Stimulated activated CD4-positive, alpha-beta T cell treated with anti-CD3 and anti-CD28 coated beads, Interleukin-1b, Interleukin-23, amount 100 ng/mL, for 1 hour (primary cell): ENCODE measurements at places on chromosomes 3 and 15.

GRCh38 chr3:7813365-7813764, 688.3 kb upstream of the LMCD1 start:
- DNase-seq, result no peak

DNA sequence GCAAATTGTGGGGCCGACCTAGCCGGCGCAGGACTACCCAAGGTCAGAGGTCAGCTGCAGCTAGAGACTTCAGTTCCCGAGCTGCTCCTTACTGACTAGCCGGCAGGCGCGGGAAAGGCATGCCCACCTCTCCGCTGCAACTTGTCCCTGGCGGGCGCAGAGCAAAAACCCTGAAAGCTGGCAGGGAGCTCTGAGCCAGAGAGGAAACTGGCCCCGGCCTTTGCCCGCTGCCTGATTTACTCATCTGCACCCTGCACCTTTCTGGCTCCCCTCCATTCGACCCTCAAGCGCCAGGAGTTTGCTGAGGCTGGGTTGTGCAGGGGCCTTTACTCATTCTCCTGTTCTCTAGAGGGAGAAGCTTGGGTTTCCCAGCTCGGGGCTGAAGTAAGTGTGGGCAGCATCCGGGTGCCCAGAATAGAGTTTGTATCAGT, 1.5 kb downstream of the ZIC4 start:
- DNase-seq, result no peak

- no peak for DNase-seq
Measured at GRCh38 chr3:73140772-73141442, 79.4 kb downstream of the EBLN2 start.

GRCh38 chr15:40564591-40565332, at the start of gene CCDC32:
CCDC32 (minus strand) TSS chr15:40565042; CDS start chr15:40563015, 2,027 bp downstream.
- DNase-seq, result peak; percentile 85

DNA sequence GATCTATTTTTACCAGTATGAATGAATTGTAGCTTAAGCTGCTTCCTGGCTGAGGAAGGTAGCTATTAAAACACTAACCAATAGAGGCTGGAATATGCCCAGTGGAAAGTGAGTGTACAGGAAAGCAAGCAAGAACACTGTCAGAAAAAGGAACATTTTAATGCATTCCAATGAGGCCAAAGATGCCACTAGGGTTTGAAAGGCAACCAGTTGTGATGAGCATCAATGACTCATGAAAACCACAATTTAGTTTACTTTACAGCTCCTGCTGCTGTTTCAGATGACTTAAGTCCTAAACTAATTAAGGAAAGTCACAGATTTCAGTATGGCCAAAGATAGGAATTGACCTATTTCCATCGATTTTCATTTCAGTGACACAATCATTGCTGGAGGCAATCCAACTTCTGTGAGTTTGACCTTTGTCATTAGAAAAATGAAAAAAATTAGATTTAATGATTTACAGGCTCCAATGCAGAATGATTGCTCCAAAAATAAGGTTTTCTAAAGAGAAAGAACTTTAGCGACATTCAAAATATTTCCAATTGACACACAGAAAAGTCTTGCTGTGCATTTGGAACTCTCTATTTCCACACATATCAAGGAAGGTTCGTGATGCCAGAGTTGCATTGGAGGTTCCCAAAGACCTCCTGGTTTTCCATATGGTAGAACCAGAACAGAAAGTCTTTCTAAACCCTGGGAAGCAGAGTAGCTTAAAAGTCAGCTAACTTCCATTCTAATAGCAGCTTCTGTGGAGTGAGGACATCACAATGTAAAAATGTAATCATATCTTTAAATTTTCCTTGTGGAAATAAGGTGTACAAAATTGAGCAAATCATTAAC, 103.0 kb downstream of the SUCNR1 start:
- no peak for DNase-seq

- no peak for DNase-seq
Measured at GRCh38 chr3:19432669-19433068, 284.4 kb downstream of the KCNH8 start.

- no peak for DNase-seq
Measured at GRCh38 chr3:65664931-65665330, 373.8 kb downstream of the MAGI1 start.

GRCh38 chr3:112463250-112463649, 36.0 kb downstream of the BTLA start:
- DNase-seq, result no peak

GRCh38 chr3:172270557-172271166, 177.6 kb downstream of the GHSR start:
- DNase-seq, result no peak

DNA sequence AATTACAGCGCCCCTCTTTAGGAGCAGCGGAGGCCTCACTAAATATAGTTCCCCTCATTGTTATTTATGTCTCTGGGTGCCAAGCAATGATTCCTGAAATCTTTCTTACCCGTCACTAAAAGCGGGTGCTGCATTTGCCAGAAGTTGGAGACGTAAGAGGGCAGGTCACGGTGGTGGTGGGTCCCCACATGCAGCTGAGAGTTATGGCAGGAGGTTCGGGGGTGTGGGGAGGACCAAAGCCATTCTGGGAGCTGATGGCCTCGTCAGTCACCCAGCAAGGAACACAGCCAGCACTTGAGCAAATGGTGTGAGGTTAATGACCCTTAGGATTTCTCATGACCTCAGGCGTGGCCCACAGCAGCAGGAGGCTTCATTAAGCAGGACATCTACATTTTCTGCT, 129.2 kb downstream of the RAB11A start:
- DNase-seq, result no peak

DNA sequence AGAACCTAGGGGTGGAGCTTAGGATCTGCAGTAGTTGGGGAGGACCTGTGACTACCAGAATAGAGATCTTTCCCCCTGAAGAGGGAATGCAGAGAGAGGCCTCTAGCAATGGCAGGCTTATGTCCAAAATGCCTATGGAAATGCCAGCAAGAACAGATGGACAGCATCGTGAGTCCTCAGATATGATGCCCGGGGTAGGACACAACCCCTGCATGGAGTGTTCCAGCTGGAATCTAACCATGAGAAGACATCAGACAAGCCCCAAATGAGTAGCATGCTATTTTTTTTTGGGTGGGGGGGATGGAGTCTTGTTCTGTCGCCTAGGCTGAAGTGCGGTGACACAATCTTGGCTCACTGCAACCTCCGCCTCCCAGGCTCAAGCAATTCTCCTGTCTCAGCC, 111.5 kb downstream of the ITPR1 start:
- no peak for DNase-seq

DNA sequence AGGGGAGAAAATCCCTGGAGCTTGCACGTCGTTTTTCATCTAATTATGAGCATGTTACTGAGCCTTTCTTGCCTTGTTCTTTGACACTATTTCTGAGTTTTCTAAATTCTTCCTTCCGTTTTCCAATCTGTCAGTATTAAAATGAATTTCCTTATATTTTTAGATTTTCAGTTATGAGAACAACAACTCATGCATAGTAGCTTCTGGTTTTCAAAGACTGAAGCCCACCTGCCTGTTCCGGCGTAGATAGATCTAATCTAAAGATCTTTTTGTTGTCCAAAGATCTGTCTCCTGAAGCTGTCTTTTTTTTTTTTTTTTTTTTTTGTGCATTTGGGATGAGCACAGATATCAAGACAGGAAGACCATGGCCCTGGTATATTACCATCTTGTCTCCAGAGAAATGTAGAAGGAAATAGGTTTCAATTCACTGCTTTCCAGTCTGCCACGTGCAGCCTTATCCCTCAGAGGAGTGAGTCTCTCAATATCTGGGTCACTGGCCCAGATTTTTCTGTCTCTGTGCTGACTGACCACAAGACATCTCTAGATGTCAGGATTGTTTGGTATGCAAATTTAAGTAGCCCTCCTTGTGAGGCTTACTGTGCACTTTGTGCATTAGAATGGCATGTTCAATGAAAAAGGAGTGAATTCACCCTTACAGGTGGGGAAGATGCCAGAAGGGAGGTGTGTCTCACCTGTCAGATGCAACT, 222.3 kb upstream of the TMC3 start:
- no peak for DNase-seq

DNA sequence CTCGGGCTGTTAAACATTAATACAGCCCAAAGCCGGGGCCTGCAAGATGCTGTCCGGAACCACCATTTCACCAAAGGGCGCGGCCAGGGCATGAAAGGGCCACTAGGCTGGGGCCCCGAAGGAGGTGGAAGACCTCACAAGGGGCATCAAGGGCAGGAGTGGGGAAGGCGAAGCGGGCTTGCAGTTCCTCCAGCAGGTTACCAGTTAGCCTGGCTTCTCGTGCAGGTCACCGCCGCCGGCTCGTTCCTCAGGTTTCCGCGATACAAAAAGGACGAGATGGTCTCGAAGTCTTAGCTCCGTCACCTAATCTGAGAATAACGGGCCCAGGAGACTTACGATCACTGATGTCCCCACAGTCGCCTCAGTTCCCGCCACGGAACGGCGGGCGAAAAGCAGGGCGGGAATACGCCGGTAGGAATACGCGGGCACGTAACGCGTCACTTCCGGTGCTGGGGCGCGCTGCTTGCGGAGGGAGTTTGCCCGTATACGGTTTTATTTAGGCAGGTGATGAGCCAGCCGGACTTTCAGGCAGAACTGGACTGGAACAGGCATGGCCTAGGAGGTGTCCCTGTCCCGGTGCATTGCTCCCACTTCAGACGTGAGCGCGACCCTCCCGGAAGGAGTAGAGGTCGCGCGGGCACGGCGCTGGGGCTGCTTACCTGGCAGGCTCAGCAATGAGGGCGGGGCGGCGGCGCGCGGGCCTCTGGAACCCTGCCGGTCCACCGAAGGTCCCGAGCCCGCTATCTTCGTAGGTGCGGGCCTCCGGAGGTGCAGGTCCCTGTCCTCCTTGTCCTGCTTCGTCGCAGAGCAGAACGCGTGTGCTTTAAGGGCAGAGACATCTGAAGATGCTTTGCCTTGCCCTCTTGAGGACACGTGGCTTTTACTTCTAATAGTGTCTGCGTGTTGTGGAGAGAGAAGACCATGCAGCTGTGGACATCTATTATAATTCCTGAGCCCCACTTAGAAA, at the start of gene RFC4:
RFC4 (minus strand) TSS at position 394 of the 967 bp plus-strand sequence. CDS start 1,769 bp downstream, outside the sequence.
- peak; percentile 41 for DNase-seq

DNA sequence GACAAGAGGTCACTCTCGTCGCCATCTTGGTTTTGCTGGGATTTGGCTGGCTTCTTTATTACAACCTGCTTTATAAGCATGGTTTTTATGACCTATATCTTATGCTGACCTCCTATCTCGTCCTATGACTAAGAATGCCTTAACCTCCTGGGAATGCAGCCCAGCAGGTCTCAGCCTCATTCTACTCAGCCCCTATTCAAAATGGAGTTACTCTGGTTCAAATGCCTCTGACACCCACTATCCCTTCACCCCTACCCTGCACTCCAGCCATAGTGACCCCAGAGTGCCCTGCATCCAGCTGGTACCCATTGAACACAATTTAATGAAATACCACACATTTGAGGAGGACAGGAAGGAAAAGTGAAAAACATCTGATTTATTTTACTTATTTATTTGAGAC, 23.4 kb downstream of the METTL6 start:
- DNase-seq, result no peak

DNA sequence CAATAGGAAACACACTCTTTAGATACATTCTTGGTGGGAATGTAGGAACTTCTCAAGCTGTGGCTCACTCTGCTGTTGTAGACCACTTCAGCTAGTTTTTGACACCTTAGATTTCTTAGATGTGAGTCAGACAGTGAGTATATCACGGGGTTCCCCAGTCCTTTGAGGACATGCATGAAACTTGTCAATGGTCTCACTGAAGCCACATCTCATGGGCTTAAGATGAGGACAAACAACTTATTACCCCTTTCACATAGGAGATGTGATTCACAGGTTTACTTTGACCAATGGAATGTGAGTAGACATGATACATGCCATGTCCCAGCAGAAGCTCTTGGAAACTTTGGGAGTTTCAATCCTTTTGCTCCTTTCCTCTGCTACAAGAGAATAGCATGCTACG, 325.5 kb downstream of the CHST2 start:
- DNase-seq, result no peak

DNA sequence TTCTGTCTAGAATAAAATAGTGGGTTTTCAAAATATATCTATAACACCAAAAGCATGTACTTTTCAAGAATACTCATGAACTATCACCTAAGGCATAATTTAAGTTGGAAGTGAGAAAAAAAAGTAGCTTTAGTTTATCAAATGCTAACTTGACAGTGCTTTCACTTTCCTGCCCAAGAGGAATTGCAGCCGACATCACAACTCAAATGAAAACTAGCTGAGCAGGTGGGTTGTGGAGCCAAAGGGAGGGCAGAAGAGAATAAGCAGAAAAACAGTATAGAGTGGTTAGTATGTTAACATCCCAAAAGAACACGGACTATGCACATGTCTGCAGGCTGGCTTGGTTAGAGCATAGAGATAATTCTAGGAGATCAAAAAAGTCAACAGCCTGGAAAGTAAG, 120.9 kb downstream of the NEDD4 start:
- no peak for DNase-seq

- DNase-seq, result no peak
Measured at GRCh38 chr15:78440375-78441373, 2.7 kb downstream of the IREB2 start.

- no peak for DNase-seq
Measured at GRCh38 chr3:144868506-144868905, 896.9 kb downstream of the DIPK2A start.

- DNase-seq, result no peak
Measured at GRCh38 chr15:69939513-69940440, 157.9 kb downstream of the TLE3 start.

DNA sequence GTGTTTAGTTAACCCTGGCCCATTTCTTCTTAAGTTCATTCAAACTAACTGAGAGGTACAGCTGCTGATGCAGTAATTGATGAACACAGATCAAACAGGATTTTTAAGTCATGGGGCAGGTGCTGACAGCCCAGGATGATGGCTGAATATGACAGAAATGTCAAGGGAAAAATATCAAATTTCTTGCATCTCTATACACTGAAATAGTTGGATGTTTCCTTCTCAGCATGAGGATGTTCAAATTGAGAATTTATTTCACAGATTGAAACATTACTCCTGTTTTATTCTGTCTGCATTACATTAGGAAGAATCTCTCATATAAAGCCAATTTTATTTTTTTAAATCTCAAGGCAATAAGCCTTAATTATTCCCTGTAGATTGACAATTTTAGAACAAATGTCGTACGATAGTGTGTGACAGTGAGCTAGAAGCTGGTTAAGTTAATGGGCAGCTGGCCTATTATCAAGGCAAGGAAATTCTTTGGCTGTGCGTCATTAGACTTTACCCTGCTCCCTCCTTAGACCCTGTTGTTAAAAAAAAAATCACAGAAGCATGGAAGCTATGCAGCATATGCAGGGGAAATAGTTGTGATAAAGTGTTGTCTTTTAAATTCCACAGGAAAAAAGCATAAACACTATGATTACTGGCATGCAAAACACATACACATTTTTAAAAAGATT, 183.8 kb upstream of the KCNMB2 start:
- no peak for DNase-seq

DNA sequence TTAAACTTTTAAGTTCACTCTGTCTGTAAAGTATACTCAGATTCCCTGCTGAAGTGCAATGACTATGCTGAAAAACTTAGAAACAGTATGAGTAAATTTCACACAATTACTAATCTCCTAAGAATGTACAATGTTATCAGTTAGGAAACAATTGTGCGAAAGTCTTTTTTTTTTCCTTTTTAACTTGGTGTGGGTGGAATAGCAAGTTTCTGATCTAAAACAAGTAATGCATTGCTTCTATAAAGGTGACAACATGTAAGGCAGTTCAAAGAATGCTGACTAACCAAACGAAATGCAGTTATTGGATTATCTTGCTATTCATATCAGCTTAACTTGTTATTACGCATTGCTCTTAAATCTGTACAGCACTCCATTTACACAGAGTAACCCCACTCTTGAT, 19.3 kb upstream of the SLC12A8 start:
- no peak for DNase-seq

- DNase-seq, result no peak
Measured at GRCh38 chr15:95168951-95169431, 937.6 kb downstream of the MCTP2 start.

GRCh38 chr15:94937242-94937641, 705.9 kb downstream of the MCTP2 start:
- DNase-seq, result no peak
